ENCODE measurements at places on chromosomes 3 and 15.

- DNase-seq: no peak
Measured at GRCh38 chr3:188747489-188747888, 424.3 kb upstream of the TPRG1 start.

GRCh38 chr3:5231074-5231473, 43.6 kb downstream of the EDEM1 start:
- DNase-seq: no peak

DNA sequence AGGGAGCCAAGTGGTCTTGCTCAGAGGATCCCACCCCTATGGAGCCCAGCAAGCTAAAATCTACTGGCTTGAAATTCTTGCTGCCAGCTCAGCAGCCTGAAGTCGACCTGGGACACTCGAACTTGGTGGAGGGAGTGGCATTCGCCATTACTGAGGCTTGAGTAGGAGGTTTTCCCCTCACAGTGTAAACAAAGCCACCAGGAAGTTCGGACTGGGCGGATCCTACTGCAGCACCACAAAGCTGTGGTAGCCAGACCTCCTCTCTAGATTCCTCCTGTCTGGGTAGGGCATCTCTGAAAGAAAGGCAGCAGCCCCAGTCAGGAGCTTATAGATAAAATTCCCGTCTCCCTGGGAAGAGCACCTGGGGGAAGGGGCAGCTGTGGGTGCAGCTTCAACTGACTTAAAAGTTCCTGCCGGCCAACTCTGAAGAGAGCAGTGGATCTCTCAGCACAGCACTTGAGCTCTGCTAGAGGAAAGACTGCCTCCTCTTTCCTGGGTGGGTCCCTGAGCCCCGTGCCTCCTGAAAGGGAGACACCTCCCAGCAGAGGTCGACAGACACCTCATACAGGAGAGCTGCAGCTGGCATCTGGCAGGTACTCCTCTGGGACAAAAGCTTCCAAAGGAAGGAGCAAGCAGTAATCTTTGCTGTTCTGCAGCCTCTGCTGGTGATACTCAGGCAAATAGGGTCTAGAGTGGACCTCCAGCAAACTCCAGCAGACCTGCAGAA, 576.3 kb upstream of the NECTIN3 start:
- no peak for DNase-seq

GRCh38 chr3:196983186-196983585, 14.6 kb upstream of the PIGZ start:
- DNase-seq: no peak

- DNase-seq: no peak
Measured at GRCh38 chr3:139629033-139629432, 48.7 kb downstream of the NMNAT3 start.

- DNase-seq: no peak
Measured at GRCh38 chr3:122974764-122975162, 52.8 kb downstream of the SEMA5B start.

DNA sequence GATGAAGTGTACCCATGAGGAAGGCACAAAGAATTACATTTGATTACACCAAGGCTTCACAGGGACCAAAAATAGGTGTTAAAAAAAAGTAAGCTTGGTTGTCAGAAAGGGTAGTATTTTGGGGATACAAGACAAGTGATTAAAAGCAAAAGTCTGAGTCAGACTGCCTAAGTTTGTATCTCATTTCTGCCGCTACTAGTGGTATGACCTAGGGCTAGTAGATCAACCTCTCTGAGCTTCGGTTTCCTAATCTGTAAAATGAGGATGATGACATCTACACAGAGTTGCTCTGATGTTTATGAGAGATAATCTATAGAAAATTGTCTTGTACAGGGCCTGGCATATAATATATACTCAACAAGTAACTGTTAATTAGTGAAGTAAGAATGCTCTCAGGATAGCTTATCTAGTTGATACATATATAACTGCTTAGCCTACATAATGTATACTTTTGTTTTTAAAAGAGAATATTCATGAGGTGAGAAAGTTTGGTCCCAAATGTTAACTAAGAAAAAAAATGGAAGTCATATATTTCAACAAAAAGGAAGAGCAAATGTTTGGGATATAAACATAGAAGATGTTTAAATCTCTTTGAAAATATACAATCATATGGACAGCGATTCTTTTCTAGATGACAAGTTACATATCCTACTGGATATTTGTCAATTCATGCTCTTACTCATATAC, 163.0 kb upstream of the SLC2A2 start:
- DNase-seq: no peak

DNA sequence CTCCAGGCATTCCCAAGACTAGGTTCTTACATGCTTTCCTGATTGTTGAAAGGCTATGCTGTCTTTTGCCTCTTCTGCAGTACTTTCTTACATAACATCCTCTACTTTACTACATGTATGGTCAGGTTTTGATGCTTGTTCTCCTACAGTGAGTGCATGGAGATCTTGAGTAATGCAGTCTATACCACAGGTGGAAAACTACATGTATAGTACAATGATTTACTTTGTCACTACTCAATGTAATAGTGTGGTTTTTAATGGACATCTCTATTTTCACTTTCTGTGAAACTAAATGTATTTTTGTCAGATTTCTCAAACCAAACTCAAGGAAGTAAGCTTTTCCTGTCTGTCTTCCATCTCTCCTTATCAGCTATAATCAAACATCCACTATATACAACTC, 657.0 kb downstream of the TUSC7 start:
- DNase-seq: no peak

Data from activated CD4-positive, alpha-beta T cell treated with anti-CD3 and anti-CD28 coated beads, Interleukin-2, amount 50 U/mL, for 24 hours (primary cell).